ENCODE measurements at places on chromosomes 6 and 20.

- peak; percentile 92 for DNase-seq
Observed at GRCh38 chr6:79421707-79422484, 115.3 kb downstream of the LCA5 start.

GRCh38 chr6:40359808-40360207 lies 227.4 kb downstream of the LRFN2 start:
- no peak for DNase-seq

GRCh38 chr6:80523531-80523997 lies 417.1 kb downstream of the BCKDHB start:
- peak; percentile 52 for DNase-seq

DNA sequence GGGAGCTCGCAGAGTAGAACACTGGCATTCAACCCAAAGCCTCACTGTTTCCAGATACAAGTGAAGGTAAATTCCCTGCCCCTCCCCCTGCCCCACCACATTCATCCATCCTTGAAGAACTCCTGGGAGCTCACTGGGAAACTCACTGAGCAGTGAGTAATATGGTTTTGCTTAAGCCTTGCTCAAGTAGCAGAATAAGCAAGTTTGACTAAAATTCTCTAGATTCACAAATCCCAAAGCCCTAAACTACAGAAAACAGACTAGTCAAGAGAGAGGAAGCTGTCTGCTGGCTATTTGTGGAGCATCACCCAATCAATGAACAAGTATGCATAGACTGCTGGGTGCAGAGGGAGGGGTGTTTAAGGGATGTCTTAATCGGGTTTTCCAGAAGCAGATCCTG lies 82.1 kb downstream of the UNC5CL start:
- DNase-seq = peak; percentile 44

DNA sequence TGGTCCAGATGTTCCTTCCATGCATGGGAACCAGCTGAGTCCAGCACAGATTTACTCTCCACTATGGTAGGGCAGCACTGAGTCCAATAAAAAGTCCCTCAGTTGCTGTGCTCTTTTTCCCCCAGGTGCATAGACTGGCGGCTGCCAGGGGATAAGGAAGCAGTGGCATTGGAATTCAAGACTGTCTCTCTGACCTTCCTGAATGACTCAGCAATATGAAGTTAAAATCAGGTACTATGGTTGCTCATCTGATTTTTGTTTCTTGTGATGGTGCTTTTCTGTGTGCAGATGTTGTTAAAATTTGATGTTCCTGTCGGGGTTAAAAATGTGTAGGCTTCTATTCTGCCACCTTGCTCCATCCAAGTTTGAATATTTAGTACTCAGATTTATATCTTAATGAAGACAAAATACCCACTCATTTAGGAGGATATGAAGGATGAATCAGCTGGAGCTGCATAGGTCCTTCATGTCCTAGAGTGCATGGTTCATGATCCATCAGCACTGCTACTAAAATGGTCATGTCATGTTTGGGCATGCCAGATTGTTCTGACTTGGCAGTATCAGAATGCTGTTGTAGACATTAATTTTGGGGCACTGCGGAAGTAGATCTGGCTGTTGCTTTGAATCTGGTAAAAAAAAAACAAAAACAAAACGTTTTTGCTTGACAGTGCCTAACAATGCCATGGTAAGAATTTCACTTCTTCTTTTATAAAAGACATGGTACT lies 321.2 kb upstream of the MAP3K7 start:
- no peak for DNase-seq

DNA sequence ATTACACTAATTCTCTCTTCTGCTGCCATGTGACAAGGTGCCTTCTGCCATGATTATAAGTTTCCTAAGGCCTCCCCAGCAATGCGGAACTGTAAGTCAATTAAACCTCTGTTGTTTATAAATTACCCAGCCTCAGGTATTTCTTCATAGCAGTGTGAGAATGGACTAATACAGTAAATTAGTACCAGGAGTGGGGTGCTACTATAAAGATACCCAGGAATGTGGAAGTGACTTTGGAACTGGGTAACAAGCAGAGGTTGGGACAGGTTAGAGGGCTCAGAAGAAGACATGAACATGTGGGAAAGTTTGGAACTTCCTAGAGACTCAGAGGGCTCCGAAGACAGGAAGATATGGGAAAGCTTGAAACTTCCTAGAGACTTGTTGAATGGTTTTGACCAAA lies 34.8 kb downstream of the MICA start:
- no peak for DNase-seq

GRCh38 chr20:63409834-63410435 lies 48.8 kb upstream of the CHRNA4 start:
- no peak for DNase-seq

GRCh38 chr6:111984516-111985201 lies 69.2 kb upstream of the CCN6 start:
- DNase-seq = no peak

DNA sequence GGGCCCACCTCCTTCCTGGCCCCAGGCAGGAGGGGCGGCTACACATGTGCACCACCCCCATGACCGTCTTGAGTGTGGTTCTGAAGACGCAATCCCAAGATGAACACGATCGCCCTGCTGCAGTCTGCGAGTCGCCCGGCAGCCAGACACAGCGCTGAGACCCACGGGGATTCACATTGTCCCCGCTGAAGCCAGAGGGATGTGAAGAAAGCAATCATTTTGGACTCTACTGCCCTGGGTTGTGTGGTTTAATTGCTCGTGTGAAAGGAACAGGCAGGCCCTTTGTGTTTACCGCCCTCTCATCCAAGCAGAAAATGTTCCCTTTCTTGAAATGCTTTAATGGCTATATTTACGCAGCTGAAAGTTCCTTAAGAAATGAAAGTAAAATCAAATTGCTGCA lies 279.5 kb downstream of the TAF4 start:
- no peak for DNase-seq

DNA sequence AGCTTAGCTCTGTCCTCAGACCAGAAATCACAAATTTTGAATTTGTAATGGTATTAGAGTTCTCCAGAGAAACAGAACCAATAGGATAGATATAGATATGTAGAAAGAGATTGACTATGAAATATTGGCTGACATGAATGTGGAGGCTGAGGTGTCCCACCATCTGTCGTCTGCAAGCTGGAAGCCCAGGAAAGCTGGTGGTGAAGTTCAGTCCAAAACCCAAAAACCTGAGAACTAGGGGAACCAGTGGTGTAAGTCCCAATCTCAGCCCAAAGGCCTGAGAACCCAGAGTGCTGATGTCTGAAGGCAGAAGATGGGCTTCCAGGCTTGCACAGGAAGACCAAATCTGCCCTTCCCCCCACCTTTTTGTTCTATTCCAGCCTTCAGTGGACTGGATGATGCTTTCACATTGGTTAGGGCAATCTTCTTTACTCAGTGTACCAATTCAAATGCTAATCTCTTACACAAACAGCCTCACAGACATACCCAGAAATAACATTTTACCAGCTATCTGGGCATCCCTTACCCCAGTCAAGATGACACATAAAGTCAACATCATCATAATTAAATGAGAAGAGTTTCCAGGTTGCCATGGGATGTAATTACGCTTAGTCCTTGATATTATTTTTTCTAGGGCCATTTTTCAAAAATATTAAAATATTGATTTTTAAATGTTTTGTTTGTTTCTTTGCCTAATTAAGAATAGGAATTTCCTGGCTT lies 570.8 kb downstream of the UTRN start:
- DNase-seq = no peak

DNA sequence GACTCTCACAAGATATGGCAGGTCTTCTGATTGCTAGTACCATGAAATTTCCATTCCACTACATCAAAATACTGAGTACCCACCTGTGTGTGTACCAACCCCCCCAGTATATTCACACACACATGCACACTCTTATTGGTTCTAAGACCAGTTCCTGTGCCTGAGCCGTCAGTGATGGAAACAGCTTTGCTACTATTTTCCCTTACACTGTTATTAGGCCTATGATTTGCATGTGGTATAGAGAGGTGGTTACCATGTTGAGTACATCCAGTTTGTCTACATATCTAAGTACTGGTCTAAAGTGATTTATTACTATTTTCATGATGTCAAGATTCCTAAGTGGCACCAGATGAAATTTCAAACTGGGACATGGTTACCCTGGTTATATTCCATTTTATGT lies 459.9 kb downstream of the BCKDHB start:
- DNase-seq = no peak

GRCh38 chr6:54010340-54011276 lies 100.6 kb upstream of the MLIP start:
- no peak for DNase-seq

DNA sequence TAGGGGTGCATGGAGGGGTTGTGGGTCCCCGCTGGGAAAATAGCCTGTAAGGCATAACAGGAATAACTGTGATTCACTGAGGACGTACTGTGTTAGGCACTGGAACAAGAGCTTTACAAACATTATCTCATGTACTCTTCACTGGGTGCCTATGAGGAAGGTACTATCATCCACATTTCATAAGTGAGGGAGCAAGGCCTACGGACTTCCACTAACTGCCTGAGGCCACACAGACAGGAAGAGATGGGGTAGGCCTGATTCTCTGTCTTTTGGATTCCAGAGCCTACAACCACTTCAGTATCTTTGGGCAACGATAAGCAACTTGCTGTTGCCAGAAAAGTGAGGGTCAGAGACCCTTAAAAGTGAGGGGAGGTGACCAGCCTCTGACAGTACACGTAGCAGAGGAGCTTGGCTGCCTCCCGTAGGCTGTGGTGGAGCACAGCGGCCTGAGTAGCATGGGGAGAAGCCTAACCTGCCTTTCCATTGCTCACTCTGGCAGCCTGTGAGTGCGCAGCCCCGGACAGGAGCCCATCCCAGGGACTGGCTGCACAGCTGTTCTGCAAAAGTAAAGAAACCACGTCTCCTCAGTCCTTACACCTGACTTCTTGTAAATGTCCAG lies 30.4 kb downstream of the PSMB1 start:
- peak; percentile 24 for DNase-seq

DNA sequence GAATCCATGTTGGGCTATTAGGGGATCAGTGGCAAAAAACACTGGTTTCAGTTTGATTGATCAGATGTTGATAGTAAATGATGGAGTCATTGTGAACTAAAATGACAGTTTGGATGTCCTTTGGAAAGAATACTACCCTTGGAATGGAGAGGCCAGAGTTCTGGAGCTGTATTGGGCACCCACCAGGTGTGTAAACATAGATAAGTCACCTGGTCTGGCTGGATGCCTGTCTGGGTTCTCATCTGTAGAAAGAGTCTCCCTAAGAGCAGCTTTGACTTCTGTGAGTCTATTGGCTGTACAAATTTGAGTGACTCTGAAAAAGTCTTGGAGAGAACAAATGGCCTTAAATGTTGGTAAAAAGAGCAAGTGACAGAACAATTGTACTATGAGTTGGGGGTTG lies 115.0 kb downstream of the SCP2D1 start:
- DNase-seq = no peak

DNA sequence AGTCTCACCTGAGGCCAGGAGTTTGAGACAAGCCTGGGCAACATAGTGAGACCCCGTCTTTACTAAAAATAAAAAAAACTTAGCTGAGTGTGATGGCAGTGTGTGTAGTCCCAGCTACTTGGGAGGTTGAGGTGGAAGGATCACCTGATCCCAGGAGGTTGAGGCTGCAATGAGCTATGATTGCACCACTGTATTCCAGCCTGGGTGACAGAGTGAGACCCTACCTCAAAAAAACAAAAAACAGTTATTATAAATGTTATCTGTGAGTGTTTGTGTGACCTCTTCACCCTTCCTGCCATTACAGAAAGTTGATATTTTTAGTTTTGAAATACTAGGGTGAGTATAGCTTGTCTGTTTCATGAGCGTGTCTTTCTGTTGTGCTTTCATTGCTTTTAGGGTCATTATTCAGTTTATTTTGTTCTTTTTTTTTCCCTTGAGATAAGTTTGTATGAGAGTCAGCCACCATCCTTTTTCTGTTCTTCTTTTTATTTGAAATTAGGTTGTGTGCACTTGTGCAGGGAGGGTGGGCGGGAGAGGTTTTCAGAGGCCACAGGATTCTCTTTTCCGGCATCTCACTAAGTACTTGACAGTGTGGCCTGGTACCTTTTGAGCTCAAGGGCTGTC lies 26.2 kb downstream of the CDYL start:
- no peak for DNase-seq

DNA sequence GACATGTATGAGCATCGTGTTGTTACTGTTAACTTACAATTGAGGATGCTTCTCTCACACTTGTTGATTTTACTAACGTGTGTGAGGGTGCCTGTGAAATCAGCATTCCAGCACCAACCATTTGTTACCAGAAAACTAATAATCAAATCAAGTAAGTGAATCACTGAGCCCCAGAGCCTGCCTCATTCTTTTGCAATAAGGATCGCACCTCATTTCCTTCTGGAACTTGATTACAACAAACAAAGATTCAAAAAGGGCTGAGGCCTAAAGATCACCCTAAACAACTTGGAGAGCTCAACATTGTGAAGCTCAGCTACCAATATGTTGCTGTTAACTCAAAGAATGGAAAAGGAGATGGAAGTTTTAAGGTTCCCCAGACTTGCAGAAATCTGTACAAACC lies 274.7 kb downstream of the TFAP2A start:
- DNase-seq = no peak

- DNase-seq = no peak
Observed at GRCh38 chr20:13174402-13174801, 46.7 kb upstream of the ISM1 start.

GRCh38 chr6:138161338-138162110 lies at the start of gene ARFGEF3:
TSS of gene ARFGEF3 (plus strand) at chr6:138161939. CDS start at chr6:138162087, 148 bp downstream.
- peak; percentile 1 for DNase-seq

GRCh38 chr6:43765776-43766499 lies 4.1 kb upstream of the VEGFA start:
- no peak for DNase-seq

GRCh38 chr6:121274666-121275295 lies 59.5 kb downstream of the TBC1D32 start:
- DNase-seq = no peak

GRCh38 chr6:32679492-32679891 lies 13.0 kb upstream of the HLA-DQB1 start:
- DNase-seq = no peak

DNA sequence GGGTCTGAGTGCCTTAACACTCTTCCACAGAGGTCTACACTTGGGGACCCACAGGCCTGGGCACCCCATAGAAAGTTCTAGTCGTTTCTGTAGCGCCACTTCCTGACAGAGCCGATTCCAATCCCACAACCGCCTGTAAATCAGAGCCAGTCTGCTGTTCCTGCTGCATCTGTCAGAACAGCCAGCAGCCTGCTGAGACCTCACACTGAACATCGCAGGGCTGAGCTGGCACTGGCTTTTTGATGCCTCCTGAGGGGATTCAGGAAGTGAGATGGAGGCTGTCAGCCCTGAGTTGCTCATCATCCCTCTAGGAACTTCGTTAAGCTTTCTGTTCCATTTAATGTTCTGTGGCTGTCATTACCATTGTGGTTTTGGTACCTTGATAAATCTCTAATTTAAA lies 48.9 kb downstream of the DCBLD1 start:
- no peak for DNase-seq

- no peak for DNase-seq
Observed at GRCh38 chr6:79208816-79209215, 25.7 kb downstream of the HMGN3 start.

- peak; percentile 89 for DNase-seq
Observed at GRCh38 chr20:31593221-31594001, 11.7 kb upstream of the ID1 start.

DNA sequence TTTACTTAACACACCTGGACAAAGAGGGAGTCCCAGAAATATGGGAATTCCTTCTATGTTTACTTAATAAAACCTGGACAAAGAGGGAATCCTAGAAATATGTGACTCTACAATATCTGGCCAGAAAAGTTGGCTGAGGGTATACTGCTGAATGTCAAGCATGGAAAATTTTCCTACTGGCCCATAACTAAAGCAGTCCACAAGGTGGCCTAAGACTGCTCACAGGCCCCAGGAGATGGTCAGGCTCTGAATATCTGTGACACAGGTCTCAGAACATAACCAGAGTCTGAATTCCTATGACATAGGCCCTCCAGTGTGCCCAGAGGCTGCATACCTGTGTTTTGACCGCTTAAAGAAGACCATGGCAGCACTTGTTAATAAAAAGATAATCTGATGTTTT lies 578.2 kb upstream of the NRSN1 start:
- DNase-seq = no peak
